ENCODE measurements at places on chromosomes 13 and 19.
A peak's percentile ranks its signal among the peaks of the same experiment; 100 is the strongest.

- DNase-seq = no peak
These were observed 13.4 kb downstream of the SUPT20H start for GRCh38 chr13:37046062-37046461.

DNA sequence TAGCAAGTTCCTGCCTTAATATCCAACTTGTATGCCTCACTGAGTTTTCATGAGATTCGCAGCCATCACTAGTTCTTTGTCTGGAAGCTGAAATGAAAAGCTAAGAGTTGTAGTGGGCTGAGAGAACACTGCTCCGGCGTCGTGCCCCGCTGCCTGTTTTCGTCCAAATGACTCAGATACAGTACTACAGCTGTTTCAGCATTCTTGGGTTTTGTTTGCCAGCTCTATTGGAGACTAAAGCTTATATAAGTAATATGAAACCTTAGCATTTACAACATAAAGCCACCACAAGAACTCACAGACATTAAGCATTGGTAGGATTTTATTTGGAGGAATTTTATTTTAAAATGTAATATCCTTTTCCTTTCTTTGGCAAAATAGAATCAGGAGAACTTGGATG, 299.7 kb downstream of the DLEU7 start:
- no peak for DNase-seq

DNA sequence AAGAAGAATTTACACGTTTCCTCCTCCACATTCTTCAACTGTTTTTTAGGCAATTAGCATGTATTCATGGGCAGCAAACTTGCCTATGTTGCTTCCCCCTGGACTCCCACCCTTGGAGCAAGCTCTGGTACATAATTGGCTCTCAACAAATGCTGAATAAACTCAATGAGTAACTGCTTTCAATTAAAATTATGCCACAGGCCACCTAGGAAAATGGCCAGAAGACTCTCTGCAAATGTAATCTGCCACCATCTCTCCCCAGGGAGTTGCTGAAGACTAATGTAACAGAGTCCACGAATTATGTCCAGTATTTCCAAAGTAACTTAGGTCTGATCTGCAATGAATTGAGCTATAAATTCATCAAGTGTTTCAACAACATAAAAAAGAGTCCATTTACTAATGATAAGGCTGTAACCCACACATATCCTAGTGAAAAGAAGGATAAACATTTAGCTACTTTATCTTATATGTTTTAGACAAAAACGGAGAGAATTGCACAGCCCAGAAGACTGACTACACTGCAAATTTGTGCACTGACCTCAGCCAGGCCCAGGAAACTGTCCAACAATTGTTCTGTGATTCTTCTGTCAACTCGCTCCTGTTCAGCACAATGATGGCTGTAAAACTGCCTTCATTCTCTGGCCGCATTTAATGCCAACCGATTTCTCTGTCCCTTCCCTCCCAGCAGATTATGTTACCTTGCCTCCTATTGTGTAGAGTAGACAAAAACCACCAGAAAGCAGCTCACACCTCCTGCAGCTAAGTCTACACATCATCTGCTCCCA, 808.6 kb upstream of the ARGLU1 start:
- DNase-seq = no peak

GRCh38 chr13:110118106-110118505, 188.9 kb downstream of the COL4A1 start:
- DNase-seq = no peak

DNA sequence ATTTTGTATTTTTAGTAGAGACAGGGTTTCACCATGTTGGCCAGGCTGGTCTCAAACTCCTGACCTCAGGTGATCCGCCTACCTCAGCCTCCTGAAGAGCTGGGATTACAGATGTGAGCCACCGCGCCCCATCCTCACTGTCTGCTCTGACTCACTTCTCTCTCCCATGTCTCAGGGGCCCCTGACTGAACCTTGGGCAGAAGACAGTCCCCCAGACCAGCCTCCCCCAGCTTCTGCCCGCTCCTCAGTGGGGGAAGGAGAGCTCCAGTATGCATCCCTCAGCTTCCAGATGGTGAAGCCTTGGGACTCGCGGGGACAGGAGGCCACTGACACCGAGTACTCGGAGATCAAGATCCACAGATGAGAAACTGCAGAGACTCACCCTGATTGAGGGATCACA, 5.0 kb downstream of the SIGLEC9 start:
- no peak for DNase-seq

DNA sequence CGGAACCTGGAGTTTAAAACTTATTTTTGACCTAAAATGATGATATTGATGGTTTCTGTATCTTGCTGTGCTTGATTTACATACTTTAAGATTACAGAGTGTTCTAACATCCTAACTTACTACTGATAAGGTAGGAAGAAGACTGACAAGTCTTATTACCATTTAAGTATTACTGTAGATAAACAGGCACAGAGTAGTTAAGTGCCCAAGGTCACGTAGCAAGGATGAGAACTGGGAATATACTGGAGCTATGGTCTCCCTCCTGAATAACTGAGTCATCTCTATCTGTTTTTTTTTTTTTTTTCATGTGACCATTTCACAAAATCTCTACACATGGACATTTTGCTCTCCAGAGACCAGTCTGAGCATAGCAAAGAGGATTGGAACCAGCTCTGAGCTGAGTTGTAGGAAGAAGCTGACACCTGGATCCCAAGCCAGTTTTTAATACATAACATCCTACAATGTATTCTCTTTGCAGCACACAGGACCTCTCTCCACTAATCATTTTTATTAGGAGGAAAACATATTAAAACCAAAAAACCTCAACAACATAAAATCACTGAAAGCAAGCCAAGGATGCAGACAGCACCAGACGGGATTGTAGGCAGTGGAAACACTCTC, 173.5 kb downstream of the DNAJC15 start:
- DNase-seq = no peak

DNA sequence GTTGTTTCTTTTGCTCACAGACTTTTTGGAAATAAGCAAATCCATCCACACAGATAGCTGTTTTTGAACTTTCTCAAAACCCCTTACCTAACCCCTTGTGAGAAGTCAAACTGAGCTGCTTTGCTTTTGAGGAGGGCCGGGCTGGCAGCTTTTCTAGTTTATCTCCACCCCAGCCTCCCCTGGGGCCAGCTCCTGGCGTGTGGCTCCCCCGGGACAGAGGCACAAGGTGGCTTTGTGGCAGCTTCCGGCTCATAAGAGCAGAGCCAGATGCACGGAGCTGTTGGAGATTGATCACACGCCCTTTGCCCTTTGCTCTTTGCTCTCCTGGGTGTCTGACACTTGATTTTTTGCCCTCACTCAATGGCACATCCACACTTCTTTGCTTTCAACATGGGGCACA, 24.9 kb upstream of the RNF113B start:
- DNase-seq = no peak

GRCh38 chr13:75961911-75962310, 325.8 kb downstream of the LMO7 start:
- DNase-seq = no peak

DNA sequence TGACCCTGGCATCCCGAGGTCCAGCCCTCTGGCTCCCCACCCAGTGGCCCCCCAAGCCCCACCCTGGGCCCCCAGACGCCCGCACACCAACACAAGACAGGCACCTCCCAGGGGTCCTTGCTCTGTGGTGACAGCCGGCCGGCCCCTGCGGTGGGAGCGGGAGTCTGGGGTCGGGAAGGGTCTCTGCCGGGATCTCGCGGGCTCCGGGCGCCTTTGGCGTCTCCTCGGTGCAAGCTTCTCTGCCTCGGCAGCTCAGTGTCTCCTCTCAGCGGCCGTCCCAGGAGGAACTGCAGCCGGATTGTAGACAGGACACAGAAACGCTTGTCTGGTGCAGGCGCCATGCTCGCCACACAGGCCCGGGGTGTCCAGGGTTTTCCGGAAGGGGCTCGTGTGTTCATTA, 43.7 kb downstream of the TMEM255B start:
- DNase-seq = no peak

GRCh38 chr19:10333758-10334587, 644 bp upstream of the RAVER1 start:
- no peak for DNase-seq

GRCh38 chr19:40599331-40599901, 1.8 kb upstream of the LTBP4 start:
- peak; percentile 62 for DNase-seq

DNA sequence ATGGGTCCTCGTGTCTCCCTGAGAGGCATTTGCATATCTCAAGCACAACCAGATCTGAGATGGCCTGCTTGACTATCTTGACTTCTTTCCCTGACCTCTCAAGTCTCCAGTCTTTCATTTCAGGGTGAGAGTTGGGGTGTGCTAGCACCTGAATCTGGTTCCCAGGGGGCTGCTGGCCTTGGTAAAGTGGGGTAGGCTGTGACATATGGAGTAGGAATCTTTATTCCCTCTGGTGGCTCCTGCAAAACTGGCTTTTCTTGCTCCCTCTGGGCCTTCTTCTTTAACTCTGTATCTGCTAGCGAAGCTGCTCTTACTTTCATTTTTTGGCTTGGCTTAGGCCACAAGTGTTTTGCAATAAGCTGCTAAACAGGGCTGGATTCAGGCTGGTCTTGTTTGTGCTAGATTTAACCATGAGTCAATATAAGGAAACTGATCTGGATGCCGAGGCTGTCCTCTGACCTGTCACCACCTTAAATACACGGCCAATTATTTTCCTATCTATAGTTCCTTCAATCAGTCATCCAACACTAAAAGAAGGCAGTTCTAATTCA, 42.3 kb downstream of the ZNF493 start:
- no peak for DNase-seq

DNA sequence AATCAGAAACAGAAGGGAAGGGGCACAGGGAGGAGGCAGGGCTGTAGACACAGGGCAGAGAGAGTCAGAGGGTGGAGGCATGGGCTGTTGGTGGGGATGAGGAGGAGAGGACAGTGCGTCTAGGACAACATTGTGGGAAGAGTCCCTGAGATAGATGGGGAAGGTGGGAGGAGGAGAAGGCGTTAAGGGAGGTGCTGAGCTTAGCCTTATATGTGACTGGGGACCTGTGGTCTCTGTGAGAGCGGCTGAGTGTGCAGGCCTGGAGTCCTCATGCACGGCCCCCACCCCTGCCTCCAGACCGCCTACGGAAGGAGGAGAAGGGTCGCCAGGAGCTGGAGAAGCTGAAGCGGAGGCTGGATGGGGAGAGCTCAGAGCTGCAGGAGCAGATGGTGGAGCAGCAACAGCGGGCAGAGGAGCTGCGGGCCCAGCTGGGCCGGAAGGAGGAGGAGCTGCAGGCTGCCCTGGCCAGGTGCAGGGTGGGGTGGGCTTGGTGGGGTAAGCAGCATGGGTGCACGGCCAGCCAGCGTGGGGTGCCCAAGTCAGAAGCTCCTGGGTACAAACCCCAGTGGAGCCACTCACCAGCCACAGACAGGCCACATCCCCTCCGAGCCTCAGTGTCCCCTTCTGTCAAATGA, 56.8 kb downstream of the KCNC3 start:
- DNase-seq = no peak

GRCh38 chr13:110306960-110307766, at the start of the genes COL4A1 and COL4A2:
Gene COL4A1, minus strand, starts transcription at chr13:110307157. Its CDS starts 130 bp downstream, at chr13:110307027.
Gene COL4A2, plus strand, starts transcription at chr13:110307284. Its CDS starts 620 bp downstream, at chr13:110307904.
- DNase-seq = no peak

GRCh38 chr19:13964776-13965175, 12.5 kb downstream of the DCAF15 start:
- no peak for DNase-seq

GRCh38 chr13:24827799-24828198, 63.8 kb downstream of the RNF17 start:
- DNase-seq = no peak

GRCh38 chr13:83440465-83440864, 441.8 kb downstream of the SLITRK1 start:
- no peak for DNase-seq

GRCh38 chr19:35517342-35517741, 3.9 kb upstream of the DMKN start:
- DNase-seq = no peak

- DNase-seq = peak; percentile 91
These were observed at the start of gene TPM4 for GRCh38 chr19:16076154-16076957. Gene TPM4, plus strand, starts transcription at chr19:16076495. Its CDS starts 71 bp downstream, at chr19:16076566.

DNA sequence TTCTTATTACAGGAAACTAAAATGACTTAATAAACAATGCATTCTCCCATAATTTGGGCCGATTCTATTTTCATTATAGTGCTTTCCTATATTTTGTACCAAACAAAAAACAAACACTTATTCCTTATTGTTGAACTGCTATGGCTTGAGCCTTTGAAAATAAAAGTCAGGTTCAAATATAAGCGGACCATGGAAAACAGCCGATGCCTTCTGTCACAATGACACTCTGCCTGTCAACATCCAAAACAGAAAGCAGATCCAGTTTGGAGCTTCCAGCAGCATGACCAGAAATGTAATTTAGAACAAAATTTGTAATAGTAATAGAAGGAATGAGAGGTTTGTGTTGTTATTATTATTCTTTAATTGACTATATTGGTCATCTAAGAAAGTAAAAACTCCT, 194.5 kb downstream of the LHFPL6 start:
- DNase-seq = no peak

DNA sequence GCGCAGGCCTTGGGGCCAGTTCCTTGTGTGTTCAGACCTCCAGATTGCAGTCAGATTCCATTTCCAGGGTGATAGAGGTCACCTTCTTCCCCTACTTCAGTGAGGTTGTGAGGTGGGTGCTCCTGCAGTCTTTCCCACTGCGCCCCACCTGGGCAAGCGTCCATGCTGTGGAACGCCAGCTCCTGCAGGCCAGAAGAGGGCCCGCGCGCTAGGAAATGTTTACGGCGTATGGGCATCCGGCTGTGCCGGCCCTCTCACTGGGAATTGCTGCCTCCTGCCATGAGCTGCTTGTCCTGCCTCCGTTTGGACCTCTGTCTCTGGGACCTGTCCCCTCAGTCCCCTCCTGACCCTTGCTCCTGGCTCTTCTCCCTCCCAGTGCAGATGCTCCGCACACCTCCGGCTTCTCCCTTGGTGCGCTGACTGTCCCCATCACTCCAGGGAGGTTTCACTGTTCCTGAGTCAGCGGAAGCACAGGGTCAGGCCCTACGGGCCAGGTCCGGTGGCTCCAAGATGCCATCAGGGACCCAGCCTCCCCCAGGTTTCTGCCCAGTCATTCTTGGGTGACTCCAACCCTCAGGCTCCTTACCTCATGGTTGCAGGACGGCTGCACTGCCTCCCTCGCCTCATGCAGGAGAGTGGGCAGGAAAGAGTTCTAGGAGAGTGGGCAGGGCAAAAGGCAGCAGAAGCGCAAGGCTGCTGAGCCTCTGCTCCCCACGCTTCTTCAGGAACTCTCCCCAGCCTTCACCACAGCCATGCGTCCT, 56.6 kb downstream of the SMARCA4 start:
- DNase-seq = no peak

- DNase-seq = no peak
These were observed 615.9 kb downstream of the TBC1D4 start for GRCh38 chr13:74866101-74866500.

GRCh38 chr19:1252221-1252820, 3.9 kb downstream of the MIDN start:
- DNase-seq = peak; percentile 89

DNA sequence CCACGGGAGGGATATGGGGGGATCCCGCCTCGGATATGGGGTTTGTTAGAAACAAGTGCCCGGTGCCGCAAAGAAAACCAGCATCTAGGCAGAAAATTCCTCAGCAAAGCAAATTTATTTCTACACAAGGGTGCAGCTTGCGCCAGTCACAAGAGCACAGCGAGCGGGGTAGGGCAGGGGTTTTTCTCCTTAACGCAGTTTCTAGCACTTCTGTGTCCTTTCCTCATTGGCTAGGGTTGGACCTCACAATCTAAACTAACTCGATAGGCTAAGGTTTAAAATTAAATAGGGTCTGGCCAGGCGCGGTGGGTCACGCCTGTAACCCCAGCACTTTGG, 595 bp downstream of the ZNF440 start:
- peak; percentile 18 for DNase-seq

Data from KBM-7 (cell line).